ENCODE measurements at places on chromosomes 3 and 15.

- no peak for DNase-seq
Observed at GRCh38 chr3:161371441-161372320, at the start of gene SPTSSB. TSS of gene SPTSSB (minus strand) at chr3:161371517. CDS start at chr3:161346323, 25,194 bp downstream.

DNA sequence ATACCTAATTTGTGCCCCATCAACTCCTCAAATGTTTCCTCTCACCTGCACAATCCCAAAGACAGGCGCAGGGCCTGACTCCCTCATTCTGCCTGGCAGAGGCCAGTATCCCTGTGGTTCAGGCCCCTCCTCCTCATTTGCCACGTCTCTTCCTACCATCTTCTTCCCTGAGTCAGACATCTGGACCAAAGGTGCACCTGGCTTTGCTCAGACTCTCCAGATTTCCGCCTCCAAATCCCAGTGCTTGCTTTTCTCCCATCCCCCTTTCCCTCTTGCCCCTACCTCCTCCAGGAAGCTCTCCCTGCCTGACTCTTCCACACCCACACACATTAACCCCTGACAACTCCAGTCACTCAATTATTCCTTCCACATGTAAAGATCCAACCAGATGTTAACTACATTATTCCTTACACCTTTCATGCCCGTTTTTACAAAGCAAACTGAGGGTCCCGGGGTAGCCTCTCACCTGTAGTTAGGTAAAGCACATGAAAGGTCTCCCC lies 19.6 kb downstream of the SEMA7A start:
- DNase-seq, result no peak

GRCh38 chr15:85329561-85330422 lies 50.6 kb upstream of the AKAP13 start:
- no peak for DNase-seq

- DNase-seq, result no peak
Observed at GRCh38 chr3:39191111-39191510, 1.3 kb downstream of the XIRP1 start.

GRCh38 chr3:154954757-154955156 lies 125.4 kb upstream of the MME start:
- DNase-seq, result no peak

GRCh38 chr3:85005946-85006345 lies 47.2 kb downstream of the CADM2 start:
- DNase-seq, result no peak
